ENCODE measurements at places on chromosomes 1 and 21.
A peak's percentile ranks its signal among the peaks of the same experiment; 100 is the strongest.

GRCh38 chr21:42311816-42312625 lies 3.2 kb downstream of the TFF3 start:
- no peak for DNase-seq

DNA sequence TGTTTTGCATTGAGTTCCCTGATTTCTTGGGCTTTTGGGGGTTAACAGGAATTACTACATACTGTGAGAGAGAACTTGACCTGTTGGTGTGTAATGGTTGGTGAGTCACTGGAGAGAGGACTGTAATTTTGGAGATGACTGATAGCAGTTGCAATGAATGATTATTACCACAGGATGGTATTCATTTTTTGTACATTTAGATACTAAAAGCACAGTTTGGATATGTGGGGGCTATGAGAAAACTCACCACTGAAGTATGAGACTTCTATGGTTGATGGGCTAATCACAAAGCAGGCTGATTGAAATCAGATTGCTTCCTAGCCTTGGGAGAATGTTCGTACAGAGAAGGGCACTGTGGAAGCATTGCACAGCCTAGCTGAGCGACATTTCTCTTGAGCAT lies 1571.3 kb upstream of the PRMT6 start:
- no peak for DNase-seq

GRCh38 chr1:42960566-42961311 lies 2.1 kb upstream of the SLC2A1 start:
- no peak for DNase-seq

- DNase-seq: no peak
These were observed 19.8 kb downstream of the ERRFI1 start for GRCh38 chr1:8006037-8006963.

DNA sequence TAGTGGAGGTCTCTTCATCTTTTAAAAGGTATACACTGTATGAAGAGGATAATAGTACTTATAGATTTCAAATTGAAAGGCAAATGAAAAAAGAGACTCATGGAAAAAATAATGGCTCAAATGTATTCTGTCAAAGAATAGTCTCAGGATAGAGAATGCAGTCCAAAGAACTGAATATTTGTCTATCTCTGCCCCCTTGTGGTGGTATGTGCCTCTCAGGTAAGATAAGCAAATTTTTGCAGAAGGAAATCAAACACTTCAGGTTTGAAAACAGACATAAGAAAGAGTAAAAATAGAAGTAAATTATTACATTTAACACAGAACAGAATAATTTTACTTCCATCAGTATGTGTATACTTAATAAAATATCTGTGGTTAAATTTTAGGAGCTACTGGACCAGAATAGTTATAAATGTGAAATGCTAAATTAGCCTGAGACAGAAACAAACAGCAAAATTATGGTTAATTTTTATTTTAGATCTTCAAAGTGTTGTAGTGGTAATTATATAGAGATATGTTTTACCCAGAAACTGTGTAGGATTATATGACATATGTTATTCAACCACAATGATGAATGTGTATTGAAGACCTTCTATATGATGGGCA lies 164.4 kb upstream of the PALMD start:
- DNase-seq: no peak

DNA sequence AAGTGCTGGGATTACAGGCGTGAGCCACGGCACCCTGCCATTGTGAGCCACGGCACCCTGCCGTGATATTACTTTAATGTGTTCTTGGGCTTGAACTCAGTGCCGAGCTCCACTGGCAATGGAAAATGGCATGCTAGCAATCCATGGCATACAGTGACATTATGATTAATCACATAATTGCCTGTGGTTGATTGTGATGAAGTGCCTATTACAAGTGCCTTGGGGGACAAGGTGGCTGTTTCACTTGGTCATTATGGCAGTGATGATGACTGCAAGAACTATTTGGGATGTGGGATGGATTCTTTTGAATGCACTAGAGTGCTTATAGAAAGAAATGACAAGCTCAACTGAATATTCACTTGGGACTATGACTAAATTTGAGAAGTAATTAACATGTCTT lies 22.3 kb upstream of the HPCAL4 start:
- DNase-seq: no peak

DNA sequence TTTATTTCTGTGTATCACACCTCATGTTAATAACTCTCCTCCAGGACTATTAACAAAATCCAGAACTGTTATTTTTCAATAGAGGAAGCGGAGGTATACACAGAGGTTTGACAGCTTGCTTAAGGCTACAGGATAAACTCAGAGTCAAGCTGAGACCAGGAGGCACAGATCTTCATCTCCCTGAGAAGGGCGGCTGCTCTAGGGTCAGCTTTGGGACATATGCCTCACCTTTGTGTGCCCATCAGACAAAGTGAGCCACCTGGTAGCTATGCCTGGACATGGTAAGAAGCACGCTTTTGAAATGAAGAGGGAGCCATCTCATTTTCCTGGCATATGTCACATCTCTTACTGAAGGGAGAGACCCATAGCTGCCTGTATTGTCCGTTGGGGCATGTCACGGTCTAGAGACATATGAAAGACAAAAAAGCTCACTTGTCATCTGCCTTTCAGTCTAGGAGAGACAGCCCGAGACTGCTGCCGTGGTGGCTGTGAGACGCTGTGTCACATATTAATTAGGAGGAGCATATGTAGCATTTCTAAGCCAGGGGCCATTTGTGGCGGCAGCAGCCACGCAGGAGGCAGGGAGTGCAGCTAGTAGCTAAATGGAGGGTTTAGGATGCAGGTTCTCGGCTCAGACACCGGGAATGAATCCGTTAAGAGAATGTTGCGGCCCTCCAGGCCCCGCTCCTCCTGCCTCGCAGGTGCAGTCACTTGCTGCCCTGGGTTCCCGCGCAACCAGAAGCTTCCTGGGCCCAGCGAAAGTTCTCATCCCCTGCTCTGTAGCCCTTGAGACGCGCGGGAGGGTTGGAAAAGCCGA lies 161.3 kb upstream of the C1orf21 start:
- no peak for DNase-seq

DNA sequence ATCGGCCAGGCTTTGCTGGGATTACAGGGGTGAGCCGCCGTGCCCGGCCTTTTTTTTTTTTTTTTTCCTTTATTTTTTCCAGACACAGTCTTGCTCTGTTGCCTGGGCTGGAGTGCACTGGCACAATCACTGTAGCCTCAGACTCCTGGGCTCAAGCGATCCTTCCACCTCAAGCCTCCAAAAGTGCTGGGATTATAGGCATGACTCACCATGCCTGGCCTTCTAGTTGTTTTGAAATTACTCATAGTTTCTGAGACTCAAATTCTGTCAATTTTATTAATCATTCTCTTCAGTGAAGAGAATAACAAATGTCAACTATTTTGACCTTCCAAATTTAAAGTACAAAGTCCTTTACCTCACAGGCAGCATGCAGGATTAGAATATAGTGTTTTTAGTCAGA lies 374.5 kb downstream of the PLA2G4A start:
- DNase-seq: no peak

DNA sequence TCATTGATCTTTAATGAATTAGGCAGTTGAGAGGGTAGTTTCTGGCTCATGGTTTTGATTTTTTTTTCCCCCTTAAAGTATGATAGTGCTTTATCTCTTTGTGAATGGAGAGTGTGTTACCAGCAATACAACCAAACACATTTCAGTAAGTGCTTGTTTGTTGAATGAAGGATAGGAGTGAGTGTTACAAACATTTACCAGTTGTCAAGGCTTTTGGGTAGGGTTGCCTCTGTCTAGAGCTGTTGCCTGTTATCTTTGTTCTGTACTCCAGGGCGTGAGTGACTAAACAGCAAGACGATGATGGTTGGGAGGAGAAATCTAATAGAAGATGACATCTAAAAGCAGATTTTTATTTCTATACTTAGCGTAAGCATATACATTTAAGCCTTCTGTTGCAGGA lies 21.5 kb downstream of the MAP3K7CL start:
- DNase-seq: no peak

- DNase-seq: no peak
These were observed 76.4 kb downstream of the ST3GAL3 start for GRCh38 chr1:43783671-43784205.

GRCh38 chr1:160021376-160022074 lies 10.3 kb downstream of the PIGM start:
- no peak for DNase-seq

GRCh38 chr1:69693921-69694675 lies 126.4 kb downstream of the LRRC7 start:
- no peak for DNase-seq

DNA sequence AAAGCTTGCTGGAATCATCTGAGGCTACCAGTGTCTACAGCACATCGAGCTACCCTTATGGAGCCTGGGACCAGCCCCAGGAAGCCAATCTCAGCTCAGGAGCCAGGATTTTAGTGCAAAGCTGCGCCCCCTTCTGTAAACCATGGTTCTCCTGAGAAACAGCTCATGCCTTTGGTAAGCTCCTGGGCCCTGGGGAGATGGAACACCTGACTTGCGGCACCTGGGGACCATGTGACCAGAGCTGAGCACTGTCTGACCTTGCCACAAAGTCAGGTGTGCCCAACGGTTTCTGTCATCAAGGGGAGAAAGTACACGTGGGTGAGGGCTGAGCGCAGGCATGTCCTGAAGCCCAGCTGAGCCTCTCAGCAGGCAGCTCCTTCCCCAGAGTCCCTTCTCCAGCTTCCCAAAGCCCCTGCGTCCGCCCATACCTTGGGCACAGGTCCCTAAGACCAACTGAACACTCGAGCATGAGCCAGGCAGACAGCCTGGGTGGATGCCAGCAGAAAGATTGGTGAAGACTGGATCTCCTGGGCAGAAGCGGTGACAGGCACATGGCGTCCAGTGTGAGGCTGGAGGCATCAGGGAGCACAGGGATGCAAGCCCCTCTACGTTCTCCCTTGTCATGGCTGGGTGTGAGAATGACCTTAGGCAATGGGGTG lies 57.9 kb upstream of the TENT5B start:
- DNase-seq: no peak

GRCh38 chr1:78255383-78255782 lies 209.6 kb downstream of the GIPC2 start:
- no peak for DNase-seq

DNA sequence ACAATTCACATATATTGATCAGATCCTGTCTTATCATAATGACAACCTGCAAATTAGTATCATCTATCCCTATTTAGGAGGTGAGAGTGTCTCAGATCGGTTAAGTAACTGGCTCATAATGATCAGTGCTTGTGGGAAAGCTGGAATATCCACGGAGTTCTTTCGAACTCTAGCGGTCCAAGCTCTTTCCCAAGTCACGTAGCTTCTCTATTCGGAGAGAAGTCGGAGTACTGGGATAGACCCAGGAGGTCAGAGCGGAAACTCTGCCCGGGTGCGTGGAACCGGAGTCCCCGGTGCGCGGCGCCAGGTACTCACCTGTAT lies 339 bp downstream of the PTGS2 start:
- DNase-seq: no peak

GRCh38 chr1:207309745-207310273 lies 11.7 kb upstream of the CD55 start:
- no peak for DNase-seq

DNA sequence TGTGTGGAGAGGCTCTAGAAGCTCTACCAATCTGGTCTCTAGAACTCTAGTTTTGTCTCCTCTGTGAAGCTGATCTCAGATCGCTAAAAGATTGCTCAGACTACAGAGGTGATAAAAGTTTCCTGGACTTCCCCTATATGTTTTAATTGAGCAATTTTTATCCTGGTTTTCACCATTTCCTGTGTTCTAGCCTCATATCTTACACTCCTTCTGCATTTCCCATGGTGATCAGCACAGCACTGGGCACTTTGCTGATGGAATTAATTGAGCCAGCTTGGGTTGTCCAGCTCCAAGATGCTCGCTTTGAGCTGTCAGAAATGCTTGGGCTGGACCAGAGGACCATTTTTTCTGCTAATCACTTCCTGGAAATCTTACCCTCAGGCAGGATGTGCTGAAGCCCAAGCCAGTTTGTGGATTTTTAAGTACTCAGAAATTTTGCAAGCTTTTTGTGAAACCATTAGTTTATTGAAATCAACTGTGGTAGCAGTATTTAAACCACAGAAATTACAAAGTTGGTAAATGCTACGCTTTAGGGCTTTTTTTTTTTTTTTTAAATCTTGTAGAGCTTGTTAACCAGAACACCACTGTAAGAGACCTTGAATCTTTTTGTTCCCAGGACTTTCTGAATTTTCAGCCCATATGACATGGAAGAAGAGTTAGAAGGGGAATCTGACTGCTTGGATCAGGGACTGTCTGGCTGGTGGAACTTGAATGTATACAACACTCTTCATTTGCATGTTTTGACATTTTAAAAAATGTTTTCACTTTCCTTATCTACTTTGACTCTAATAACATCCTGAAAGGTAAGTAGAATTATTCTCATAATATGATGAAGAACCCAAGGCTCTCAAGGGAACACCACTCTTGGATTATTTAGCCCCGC lies 28.4 kb downstream of the CD48 start:
- DNase-seq: no peak

DNA sequence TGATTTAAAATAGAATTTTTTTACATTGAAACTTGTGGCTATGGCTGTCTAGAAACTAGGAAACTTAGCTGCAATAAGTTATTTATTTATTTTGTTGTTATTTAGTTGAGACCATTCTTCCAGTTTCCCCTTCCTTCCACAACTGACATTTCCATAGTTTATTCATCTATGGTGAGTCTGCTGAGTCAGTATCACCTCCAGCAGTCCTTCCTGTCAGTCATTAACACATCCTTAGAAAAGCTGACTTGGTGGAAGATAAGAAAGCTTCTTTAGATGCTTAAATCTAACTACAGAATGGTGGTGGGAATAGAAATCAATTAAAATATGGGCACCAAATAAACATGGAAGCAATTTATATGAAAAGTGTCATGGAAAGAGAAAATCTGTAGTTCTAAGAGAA lies 714.0 kb downstream of the RWDD3 start:
- DNase-seq: no peak

GRCh38 chr1:74590288-74590687 lies 77.9 kb upstream of the LRRC53 start:
- DNase-seq: no peak

GRCh38 chr21:34004974-34005373 lies 68.4 kb upstream of the MRPS6 start:
- no peak for DNase-seq

DNA sequence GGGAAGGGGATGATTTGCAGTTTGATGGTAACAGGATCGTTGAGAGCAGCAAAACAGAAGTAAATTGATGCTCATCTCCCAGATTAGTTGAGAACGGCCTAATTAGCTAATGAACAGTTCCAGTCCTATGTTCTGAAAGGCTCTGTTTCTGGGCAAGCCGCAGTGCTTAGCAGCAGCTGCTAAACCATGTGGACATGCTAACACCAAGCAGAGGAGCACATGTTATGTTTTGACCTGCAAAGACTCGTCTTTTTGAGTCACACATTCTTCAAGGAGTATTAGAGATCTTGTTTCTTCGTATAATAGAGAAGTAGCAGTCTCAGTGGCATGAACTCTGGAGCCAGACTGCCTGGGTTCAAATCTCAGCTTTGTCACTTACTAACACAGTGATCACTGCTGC lies 58.1 kb downstream of the CACNA1E start:
- no peak for DNase-seq

DNA sequence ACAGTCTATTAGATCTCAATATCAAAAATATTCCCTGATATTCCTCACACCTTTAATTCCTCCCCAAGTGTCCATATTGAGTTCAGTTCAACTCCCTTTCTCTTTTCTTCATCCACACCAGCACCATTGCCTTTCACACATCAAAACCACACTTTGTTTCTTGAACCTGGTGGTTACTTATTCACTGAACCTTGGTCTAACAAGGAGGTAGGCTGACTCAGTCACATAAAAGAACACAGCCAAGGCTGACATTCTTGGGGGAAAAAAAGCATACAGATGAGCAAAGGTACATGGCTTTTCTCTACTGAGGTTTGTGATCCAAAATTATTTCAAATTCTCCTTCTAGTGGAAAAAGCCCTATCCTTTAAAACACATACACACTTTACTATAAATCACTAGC lies 131.7 kb upstream of the USH2A start:
- DNase-seq: no peak

GRCh38 chr1:180953291-180954004 lies 40.8 kb downstream of the KIAA1614 start:
- peak; percentile 71 for DNase-seq
